ENCODE measurements at places on chromosomes 4 and X. TPM values are rescaled to one million over a fixed set of nuclear protein-coding genes. Genes with fewer than 3 reads are reported as not detected.

GRCh38 chrX:42117318-42117717 is 194.0 kb upstream of the CASK start:
- no peak for DNase-seq

- DNase-seq, result no peak
These were observed 10.0 kb downstream of the ELMOD2 start for GRCh38 chr4:140533951-140534480.

DNA sequence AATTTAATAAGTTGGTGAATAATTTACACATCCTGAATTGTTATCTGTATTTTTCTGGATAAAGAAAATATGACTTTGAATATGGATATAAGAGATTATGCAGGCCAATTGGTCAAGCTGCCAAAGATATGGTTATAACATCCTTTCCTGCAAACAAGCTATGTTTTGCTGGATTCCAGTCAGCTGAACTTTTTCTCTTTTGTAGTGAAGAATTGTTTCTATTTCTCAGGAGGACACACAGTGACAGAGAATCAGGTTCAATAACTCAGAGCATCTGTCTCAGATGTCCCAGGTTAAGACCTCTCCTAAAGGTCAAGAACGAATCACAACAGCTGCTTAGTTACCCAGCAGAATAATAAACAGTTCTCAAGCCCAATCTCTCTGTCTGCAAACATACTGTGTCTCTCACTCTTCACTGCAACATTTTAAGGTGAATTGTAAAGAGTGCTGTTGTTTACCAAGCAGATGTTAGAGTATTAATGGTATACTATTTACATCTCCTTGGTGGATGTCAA is 189.5 kb upstream of the ANKRD50 start:
- DNase-seq, result no peak

DNA sequence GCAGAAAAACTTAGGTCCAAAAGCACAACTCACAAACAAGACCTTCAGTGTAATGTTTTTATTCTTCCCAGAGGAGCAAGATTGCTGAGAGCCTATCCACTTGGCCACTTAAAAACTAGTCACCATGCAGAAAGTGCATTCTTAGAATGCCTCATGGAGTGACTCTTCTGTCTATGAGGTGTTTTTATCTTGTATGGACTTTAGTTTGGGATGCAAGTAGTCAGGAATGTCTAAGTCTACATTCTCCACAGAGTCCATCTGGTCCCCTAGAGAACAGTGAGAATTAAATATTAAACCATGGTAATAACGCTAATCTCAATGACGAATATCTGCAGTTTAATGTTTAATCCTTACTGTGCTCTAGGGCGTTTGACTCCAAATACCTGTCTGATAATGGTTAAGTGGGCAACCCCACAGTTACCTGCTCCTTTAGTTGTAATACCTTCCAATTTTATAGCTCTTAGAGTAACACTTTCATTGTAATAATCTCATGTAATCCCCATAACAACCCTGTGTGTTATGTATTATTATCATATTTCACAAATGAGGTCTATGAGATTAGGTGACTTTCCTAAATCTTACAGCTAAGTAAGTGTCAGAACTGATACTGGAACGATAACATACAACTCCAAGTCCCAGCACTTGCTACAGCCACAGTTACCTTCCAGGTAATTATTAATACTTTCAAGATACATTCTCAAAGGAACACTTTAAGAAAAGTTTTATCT is 235.6 kb upstream of the JADE1 start:
- no peak for DNase-seq

DNA sequence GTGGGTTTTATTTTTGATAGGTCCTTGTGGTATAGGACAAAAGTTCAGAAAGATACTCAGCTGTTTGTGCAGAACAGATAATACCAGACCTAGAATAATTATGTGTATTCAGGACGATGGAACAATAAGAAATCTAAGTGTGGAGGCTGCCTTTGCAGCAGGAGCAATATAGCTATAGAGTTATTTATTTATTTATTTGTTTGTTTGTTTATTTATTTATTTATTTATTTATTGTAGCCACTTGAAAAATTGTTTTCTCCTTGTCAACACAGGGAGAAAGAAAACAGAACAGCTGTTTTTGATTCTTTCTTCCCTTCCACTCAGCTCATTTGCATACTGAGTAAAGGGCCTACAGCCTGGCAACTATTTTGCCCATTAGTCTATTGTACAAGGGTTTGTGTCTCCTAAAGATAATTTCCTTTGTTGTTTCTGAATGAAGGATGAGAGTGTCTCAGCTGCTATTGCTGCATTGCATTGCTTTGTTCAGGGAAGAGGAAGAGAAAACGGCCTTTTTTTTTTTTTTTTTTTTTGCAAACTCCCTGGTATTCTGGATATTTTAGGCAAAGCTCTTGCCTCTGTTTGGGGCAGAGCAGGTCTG is 56.0 kb upstream of the ESX1 start:
- no peak for DNase-seq

GRCh38 chr4:85688055-85688740 is 213.2 kb downstream of the ARHGAP24 start:
- DNase-seq, result no peak

Gene FABP2
- not detected for total RNA-seq

Gene CT55
- not detected for total RNA-seq

Gene PNMA6F
- not detected for total RNA-seq

DNA sequence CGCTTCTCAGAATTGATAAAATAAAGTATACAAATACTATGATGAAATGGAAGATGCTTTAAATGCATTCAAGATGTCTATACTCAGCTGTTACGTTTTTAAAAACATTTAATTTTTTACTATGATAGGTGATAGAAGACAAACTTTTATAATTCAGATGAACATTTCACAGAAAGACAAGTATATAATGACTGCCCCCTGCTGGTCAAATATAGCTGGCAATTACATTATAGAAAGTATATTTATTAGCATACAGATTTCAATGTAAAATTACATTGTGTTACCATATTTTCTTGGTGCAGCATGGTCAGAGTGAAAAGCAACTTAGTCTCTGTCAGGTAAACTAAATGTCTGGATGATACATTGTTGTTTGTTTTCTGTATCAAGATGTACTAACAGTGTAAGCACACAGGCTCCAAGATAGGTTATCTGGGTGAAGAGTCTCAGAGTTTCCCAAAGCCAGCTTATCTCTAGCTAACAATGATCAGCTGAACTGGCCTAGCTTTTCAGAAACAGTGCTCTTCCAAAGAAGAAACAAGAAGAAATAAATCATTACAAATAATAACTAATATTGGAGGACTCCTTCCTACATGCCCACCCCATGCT is 54.1 kb downstream of the SRPX start:
- no peak for DNase-seq

Gene HSFX3
- not detected for total RNA-seq

- DNase-seq, result no peak
These were observed 405.6 kb downstream of the FAM47A start for GRCh38 chrX:33726281-33727160.

- DNase-seq, result no peak
These were observed 65.3 kb downstream of the CASP3 start for GRCh38 chr4:184583738-184584502.

DNA sequence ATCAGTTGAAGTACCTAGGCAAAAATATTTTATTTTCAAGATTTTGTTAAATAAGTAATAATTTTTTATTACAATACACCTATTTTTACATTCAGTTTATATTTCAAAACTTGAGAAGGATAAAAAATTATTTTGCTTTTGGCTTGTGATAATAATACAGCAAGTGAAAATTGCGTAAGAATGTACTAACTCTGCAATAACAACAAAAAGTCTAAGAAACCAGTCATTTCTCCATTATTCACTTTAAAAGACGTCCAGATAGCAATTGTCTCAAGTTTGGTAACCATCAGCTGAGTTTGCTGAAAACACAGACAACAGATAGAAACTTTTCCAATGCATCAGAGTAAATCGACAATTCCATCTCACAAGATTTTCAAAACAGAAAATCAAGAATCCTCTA is 12.1 kb downstream of the CXCL8 start:
- DNase-seq, result no peak

DNA sequence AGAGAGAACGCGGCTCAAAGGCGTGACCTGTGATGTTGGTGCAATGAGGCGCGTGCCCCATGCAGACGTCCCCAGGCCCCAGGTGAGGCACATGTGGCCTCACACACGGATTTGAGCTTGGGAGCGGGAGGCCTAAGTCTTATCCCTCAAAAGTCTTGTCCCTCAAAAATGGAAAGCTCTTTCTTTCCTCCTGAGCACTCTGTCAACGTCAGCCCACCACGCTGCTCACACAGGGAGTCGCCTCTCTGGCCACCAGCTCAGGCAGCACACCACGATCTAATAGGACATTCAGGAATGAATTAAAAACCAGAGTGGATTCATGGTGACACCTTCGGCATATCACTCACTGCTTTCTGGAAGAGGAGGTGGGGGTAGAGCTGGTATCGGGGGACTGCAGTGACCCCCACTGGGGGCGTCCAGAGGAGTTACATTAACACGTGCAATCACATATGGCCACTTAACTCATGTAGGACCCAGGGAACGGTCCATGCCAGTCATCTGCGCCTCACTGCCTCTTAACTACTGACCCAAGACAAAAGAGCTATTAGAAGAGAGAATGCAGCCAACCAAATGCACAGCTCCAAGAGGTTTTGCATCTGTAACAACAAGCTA is 21.9 kb upstream of the CYP4V2 start:
- no peak for DNase-seq

DNA sequence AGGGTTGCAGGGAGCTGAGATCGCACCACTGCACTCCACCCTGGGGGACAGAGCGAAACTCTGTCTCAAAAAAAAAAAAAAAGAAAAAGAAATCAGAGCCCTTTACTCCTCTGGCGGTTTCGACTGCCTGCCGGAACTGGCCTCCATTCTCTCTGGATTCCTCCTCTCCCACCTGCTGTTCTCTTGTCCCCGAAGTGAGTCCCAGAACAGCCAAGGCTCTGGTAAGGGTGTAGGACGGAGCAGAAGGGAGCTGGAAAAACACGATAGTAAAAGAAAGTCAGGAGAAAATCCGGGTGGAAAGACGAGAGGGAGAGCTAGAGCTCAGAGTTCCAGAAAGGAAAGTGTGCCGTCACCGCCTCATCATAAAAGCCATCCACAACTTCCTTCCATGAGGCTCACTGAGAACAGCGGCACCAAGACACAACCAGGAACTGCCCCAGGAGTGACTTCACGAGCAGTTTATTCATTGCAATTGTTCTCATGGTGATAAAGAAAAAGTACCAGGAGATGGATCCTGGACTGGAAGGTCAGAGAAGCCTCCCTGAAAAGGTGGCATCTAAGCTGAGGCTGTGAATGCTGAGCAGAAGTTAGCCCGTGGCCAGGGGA is 12.3 kb downstream of the TLR3 start:
- DNase-seq, result no peak
